Endodermal cell (in vitro differentiated cells): ENCODE measurements at places on chromosomes 2 and 18.

- DNase-seq = no peak
These were observed 104.7 kb downstream of the CD226 start for GRCh38 chr18:69843015-69843414.

DNA sequence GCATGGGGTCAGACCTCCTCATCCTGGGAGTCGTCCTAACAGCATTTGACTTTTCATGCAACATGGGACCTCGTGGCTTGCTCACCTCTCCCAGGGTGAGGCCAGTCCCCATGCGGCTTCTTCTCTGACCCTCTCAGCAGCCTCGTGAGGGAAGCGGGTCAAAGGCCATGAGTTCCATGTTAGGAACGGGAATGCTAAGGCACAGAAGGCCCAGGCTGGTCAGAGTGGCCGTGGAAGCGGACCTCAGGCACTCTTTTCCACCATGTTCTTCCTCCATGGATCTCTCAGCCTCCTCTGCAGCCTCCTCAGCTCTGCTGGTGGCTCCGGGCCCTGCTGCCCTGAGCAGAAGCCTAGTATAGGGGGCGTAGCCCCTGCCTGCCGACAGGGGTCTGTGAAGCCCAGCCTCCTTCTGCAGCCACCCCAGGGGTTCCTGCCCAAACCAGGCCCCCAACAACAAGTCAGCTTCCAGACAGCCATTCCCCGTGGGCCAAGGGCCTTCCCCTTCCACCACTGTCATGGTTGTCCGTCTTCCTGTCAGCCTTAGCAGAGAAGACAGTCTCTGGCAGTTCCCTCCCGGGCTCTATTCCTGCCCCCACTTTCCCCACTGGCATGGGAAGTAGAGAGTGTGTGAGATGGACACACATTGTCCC lies 60.0 kb upstream of the OTOF start:
- peak; percentile 35 for DNase-seq

DNA sequence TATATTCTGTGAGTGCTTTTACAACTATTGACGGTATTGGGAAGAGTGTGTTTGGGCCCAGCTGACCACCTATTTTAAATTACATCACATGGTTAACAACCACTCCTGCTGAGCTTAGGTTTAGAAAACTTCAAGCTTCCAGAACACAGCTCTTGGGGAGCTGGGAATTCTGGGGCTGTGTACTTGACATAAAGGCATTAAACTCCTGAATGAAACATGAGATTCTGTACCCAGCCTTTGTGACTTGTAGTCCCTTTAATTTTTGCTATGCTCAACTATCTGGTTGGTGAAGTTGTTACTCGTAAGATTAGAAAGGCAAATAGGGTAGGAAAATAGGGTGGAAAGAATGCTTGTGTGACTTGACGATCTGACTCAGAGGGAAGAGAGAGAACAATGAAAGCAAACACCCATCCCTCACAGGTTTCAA lies 66.9 kb downstream of the LTBP1 start:
- no peak for DNase-seq

- DNase-seq = no peak
These were observed 21.8 kb downstream of the TYW5 start for GRCh38 chr2:199933466-199933865.

DNA sequence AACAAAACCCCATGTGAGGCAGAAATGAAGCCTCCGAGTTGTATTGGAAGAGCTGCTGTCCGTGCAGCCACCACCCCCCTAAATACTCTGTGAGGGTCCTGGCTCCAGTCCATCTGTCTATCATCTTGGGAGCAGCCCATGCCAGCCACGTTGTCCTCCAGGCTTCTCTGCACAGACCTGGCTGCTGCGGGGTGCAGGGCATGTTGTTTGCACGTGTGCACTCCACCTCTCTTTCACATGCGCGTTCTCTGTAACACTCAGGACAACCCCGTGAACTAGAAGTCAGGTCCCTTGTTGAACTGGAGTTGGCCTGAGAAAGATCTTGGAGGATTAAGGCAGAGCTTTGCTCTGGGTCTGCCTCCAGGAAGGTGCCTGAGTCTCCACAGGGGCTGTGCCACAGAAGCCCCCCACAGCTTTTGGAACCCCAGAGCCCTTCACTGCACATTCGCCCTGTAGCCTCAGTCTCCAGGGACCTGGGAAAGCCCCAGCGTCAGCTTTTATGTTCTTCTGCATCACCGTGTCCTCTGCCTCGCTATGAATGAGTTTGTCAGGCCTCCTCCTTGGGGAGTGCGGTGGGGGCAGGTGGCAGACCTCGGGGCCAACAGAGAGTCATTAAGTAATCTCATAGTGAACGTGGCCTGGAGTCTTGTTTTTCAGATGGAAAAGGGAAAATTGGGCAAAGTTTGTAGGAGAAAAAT lies 16.6 kb downstream of the RTP5 start:
- no peak for DNase-seq

DNA sequence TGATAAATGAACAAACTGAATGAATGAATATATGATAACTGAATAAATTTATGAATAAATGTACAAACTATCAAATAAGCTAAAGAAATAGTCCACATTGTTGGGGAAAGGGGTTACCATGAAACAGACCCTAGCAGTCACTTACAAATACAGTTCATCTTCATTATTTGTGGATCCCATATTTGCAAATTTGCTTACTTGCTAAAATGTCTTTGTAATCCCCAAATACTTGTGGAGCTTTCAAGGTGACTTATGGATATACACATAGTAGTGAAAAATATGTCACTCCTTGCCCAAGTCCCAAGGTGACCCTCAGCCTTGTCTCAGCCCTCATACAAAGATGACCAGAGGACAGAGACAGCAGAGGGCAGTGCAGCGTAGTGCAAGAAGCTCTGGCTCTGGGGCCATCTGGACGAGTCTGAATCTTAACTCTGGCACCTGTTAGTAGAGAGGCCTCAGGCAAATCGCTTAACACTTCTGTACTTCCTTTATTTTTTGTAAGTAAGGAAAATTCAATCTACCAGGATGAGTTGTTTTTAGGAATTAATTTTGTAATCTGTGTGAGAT lies 3.1 kb downstream of the PAIP2B start:
- DNase-seq = peak; percentile 90

DNA sequence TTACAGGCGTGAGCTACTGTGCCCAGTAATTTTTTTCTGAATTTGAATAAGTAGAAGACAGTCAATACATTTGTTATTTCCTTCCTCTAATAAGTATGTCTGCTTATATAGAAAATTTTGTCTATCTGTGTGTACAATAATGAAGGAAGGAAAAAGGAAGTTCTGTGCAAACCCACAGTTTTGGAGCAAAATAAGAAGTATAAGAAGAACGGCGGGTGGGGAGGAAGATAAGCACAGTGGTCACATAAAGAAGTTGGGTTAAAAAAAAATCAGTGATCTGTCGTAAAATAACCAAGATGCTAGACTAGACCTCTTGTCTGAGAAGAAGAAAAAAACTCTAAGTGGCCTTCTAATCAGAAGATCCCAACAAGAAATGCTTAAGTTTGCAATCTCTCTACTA lies 20.2 kb downstream of the MGAT4A start:
- DNase-seq = no peak

DNA sequence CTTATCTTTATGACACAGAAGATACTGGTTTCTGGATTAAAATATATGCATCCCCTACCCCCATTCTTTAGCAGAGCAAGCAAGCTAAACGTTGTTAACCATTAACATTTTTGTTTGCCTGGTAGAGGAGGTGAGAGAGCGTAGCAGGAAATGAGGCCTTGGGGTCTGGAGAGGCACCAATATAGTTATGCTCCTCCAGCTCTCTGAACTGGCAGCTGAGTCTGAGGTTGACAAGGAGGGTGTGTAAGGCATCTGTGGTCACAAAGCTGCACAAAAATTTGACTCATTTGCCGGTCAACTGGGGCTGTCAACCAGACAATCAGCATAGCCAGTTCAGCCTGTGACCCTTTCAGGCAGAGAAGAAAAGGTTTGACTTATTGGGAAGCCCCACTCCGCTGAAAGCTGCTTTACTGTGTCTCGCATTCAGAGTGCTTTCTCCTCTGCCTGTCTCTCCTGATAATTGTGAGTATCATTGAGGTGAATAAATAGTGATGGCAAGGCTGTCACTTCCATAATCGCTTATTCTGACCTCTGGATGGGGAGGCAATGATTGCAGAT lies 647.5 kb upstream of the SETBP1 start:
- no peak for DNase-seq

GRCh38 chr2:167187978-167188967 lies 300.0 kb downstream of the XIRP2 start:
- no peak for DNase-seq

DNA sequence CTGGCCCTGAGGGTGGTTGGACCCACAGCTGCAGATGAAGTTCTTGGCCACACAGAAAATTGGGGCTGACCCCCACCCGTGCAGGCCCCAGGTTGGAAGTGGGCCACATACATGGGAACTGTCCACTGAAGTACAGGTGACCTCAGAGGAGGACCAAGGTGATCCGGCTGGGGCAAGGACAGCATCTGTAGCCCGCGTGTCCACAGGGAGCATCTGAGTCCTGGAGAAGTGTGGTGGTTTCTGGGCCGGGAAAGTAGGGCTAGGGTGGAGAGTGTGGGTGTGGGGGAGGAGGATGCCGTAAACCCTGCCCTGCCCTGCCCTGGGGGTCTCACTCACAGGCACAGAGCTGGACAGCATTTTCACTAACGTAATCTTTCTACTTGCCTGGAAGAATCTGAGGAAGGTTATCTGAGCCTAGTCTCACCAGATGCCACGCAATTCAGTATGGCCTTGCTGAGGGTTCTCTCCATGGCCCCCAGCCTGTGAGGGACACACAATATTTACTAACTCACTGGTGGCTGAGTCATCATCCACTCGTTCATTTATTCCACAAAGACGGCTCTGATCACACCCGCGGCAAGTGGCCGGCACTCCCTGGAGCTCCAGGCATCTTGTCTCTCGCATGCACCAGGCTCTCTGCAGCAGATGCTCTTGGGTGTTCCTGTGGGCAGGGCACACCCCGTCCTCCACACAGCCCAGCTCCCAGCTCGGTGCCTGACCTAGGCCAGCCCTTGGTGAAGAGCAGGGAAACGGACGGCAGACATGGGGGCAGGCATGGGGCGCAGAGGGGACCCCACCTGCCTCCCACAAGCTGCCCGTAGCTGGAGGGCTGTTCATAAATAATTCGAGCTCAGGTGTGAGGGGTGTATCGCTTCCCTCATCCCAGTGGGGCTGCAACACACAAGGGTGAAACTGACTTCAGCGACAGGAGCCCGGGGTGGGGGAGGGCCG lies 51.2 kb downstream of the INHBB start:
- peak; percentile 41 for DNase-seq

DNA sequence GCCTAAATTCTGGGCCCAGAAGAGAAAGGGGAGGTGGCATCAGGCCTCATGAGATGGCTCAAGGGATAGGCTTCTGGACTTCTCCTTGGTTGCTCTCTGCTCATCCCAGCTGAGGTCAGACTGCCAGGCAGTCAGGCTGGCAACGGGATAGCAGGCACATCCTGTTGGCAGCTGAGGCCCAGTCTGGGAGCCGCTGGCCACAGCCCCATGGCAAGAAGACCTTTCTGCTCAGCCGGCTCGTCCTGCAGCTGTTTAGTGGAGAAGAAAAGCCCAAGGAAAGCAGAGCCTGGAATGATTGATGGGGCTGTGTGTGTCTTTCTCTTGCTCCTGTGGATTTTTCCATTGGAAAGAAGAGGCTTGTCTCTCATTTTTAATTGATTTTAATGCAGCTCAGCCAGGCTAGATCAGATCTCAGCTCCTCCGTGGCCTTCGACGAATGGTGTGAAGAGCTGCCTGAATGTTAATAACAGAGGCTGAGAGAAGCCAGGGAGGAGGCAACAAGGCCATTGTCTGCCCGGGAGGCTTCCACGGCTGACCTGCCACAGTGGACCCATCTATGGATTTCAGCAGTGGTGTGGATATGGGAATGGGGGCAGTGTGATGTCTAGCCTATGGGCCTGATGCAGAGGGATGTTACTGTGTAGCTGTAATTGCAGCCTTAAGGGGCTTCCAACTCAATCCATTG lies 99.5 kb downstream of the HS1BP3 start:
- no peak for DNase-seq

- no peak for DNase-seq
These were observed 190.1 kb downstream of the PTPRM start for GRCh38 chr18:7757175-7757574.

GRCh38 chr2:24948506-24948905 lies 23.2 kb downstream of the DNAJC27 start:
- no peak for DNase-seq

GRCh38 chr2:240182001-240182400 lies 41.5 kb upstream of the OTOS start:
- peak; percentile 27 for DNase-seq

DNA sequence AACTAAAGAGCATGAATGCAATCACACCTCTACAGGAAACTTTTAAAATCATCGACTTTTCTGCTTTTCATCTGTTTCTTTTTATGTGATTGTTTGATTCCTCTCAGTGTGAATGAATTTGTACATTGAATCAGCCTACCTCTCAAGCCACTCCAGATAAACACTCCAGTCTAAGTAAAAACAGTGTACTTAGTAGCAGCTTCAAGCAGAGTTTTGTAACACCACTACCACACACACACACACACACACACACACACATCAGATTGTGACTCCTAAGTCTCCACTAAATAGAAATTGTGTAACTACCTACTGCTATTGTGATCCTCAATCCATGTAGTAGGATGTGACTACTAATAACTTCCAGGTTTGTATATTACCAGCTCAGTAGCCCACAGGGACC lies 65.3 kb upstream of the EPB41L5 start:
- no peak for DNase-seq

DNA sequence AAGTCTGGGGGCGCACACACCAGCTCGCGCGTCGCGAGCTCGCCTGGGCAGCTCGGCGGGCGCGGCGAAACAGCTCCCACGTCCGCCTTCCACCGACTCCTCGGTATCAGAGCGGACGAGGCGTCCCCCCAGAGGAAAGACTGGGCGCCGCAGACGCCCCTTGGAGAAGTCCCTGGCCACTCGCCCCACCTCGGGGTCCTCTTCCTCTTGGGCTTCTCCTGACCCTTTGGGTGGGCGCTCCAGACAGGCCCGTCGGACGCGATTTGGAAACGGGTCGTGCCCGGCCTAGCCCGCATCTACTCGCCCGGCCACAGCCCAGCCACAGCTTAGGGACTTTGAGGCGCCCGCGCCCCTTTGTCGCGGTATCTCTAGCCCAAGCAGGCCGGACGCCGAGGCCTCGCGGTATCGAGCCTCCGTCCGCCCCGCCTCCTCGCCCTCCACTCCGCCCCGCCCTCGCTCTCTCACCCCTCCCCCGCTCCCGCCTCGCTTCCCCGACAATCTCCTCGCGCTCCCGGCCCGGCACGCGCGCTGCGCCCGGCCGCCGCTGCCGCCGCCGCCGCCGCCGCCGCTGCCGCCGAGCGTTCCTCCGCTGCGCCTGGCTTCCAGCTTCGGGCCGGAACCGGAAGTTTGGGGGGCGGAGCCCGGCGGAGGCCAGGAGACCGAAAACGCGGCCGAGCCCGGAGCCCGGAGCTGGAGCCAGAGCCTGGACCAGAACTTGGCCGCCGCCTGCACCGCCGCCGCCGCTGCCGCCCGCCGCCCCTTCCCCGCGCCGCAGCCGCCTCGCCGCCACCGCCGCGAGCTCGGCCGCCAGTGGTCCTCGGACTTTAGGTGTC lies 749 bp upstream of the ACVR2A start:
- peak; percentile 97 for DNase-seq

- DNase-seq = peak; percentile 89
These were observed 799.3 kb downstream of the BCL11A start for GRCh38 chr2:59754011-59754735.

GRCh38 chr2:224968051-224968450 lies 74.2 kb downstream of the DOCK10 start:
- no peak for DNase-seq

- no peak for DNase-seq
These were observed 1111.6 kb upstream of the ZEB2 start for GRCh38 chr2:145631561-145631960.

- DNase-seq = no peak
These were observed 81.9 kb downstream of the SLC4A3 start for GRCh38 chr2:219709331-219709761.
